Tongue (tissue), 3 donors: ENCODE measurements at places on chromosomes 6 and 20.
A peak's percentile ranks its signal among the peaks of the same experiment; 100 is the strongest.

DNA sequence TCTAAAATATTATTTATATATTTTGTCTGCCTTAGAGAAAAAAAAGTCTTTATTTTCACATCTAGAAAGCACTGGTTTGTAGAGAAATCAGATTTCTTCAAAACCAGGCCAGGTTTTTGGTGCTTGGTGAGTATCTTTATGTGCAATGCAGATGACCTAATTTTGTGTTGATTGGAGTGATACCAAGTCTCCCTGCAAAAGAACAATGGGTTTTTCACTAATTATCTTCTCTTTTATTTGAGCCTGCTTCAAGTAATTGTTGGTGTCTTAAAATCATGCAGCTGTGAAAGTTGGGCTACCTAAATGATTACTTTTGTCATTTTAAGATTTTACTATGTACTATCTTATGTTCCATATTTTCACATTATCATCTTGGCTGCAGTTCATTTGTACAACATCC, 874.7 kb downstream of the TFAP2A start:
- no peak for DNase-seq

- no peak for DNase-seq
Measured at GRCh38 chr6:38502423-38502822, 137.3 kb downstream of the BTBD9 start.

DNA sequence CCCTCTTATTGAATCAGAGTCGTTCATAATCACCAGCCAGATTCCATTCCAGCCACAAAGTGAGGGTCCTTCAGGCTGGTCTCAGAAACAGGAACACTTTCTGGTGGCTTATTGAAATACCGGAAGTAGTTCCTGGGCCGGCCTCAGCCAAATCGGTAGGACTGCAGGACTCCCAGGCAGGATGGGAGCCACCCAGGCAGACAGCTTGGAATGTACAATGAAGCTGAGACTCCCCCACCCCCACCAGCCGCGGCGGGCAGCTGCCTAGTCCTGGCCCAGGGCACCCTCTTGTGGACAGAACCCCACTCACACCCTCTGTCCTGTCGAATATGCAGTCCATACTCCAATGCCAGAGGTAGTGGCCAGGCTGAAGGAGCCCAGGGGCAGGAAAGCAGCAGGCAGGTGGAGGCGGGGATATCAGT, 43.8 kb downstream of the MDFI start:
- DNase-seq, result peak; percentile 96

GRCh38 chr6:148565930-148566663, 180.7 kb upstream of the UST start:
- DNase-seq, result no peak

- DNase-seq, result no peak
Measured at GRCh38 chr6:5174756-5175549, 85.8 kb downstream of the LYRM4 start.

GRCh38 chr6:131063764-131064272, 773 bp upstream of the EPB41L2 start:
- no peak for DNase-seq

- peak; percentile 74 for DNase-seq
Measured at GRCh38 chr6:134678436-134678889, 271.4 kb downstream of the ALDH8A1 start.

DNA sequence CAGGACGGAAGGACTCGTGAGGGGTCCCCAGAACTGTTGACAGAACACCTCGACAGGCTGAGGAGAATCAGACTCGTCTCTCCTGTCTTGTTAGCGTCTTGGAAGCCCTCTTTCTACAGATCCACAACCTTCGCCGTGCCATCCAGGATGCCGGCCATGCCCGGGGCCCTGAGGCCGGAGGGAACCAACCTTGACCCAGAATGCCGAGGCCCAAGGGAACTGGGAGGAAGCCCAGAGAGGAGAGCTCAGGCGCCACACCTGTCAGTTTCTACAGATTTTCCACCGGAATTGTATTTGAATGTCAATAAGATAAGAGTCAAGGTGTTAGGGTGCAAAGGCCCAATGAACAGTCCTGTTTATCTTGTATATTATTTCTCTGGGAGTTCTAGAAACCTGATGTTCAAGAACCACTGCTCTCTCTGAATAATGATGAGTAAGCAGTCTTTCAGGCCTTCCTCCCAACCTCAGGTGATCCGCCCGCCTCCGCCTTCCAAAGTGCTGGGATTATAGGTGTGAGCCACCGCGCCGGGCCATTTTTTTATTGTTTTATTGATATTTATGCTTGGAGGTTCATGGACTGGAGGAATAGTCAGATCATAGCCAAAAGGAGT, 799 bp upstream of the ME1 start:
- DNase-seq, result no peak

GRCh38 chr6:49553384-49553783, 2.9 kb downstream of the C6orf141 start:
- no peak for DNase-seq
